NB4 (cell line): ENCODE measurements at places on chromosomes 2 and 18.

- DNase-seq: no peak
Observed at GRCh38 chr18:3623769-3624545, 174.0 kb downstream of the TGIF1 start.

GRCh38 chr2:145012214-145012670 lies 492.3 kb upstream of the ZEB2 start:
- no peak for DNase-seq

GRCh38 chr2:127140538-127140937 lies 33.6 kb upstream of the BIN1 start:
- DNase-seq: no peak

GRCh38 chr2:103346780-103347179 lies 584.9 kb downstream of the TMEM182 start:
- DNase-seq: no peak

DNA sequence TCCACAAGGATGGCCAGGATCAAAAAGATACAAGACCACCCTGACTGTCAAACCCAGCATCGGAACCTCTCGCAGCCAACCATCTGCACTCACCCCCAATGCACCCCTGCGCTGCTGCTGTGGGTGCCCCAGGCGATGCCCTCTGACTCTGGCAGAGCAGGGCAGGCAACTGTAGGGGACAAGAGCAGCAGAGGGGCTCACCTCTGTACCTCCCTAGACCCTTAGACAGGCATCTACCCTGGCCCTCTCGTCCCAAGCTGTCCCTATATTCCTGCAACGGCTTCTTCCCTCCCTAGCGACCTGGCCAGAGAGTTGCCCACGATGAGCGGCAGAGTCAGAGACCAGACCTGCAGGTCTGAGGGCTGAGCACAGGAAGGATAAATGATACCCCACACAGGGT lies 128.2 kb downstream of the HDAC4 start:
- DNase-seq: no peak

GRCh38 chr2:170143045-170143717 lies 34.8 kb upstream of the MYO3B start:
- no peak for DNase-seq

- DNase-seq: no peak
Observed at GRCh38 chr18:74951165-74951760, 257.7 kb downstream of the PTGR3 start.

GRCh38 chr18:8623549-8624106 lies 14.4 kb downstream of the RAB12 start:
- peak; percentile 34 for DNase-seq

- no peak for DNase-seq
Observed at GRCh38 chr2:25446122-25446521, 104.4 kb upstream of the DNMT3A start.

GRCh38 chr2:152565884-152566727 lies 151.2 kb downstream of the PRPF40A start:
- DNase-seq: peak; percentile 12

- no peak for DNase-seq
Observed at GRCh38 chr2:179226203-179226960, 38.2 kb downstream of the SESTD1 start.

DNA sequence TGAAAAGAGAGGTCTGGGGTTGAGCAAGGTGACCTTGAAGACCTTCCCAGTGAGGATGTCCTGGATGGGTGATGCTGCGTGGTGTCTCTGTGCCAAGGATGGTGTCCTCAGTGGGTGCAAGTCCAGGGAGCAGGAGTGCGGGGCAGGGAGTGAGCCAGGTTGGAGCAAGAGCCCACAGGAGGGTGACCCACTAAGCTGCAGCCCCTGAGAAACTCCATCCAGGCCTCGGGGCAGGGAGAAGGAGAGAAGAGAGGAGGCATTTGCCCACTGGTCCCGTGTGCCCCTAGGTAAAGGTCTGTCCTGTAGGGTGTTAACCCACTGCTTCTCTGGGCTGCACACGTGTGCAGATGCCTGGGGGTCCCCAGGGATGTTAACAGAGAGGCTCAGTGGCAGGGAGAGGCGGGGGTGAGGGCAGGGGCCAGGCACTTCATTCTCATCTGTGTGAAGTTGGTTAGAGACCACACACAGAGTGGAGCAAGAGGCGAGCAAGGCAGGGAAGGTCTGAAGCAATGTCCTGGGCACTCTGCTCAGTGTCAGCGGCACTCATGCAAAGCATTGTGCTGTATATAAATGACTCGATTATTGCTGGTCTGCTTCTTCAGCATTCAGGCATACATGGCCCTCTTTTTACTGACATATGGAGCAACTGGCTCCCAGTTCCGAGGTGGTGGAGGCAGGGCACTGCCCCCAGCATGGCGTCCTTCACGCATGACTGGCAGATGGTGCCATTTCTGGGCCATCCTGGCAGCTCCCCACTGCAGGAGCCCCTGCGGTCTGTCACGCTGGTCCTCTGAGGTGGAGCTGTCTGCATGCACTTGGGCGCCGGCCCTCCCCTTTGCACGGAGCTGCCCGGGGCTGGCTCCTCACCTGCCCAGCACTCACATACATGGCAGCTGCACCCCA lies 117.2 kb upstream of the HS6ST1 start:
- DNase-seq: peak; percentile 67

DNA sequence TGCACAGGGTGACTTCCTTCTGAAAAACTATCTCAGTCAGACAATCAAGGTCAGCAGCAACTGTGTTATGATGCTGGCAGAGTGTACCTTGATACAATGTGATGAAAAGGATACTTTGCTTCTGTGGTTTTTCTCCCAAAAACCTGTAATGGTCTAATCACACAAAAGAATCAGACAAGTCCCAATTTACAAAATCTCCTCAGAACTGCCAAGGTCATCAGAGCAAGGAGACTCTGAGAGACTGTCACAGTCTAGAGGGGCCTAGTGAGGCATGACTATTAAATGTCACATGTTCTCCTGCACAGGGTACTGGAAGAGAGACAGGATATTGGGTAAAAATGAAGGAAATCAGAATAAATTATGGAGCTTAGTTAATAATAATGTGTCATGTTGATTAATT lies 185.4 kb downstream of the ST6GAL2 start:
- no peak for DNase-seq

DNA sequence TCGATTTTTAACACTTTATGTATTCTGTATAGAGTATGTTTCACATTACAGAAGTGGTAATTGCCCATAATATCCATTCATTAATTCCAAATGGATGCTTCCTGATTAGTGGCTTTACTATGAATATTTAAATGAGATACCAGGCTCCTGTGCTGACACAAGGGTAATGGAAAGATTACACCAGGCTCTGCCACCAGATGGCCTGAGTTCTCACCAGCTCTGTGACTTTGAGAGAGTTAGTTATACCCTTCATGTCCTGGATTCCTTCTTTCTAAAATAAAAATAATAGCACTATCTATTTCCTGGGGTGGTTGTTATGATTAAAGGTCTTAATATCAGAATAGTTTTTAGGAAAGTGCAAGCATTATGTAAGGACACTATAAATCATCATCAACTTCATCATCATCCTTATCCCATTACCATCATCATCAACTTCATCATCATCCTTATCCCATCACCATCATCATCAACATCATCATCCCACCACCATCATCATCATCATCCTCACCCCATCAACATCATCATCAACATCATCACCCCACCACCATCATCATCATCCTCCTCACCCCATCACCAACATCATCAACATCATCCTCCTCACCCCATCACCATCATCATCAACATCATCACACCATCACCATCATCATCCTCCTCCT lies 151.8 kb downstream of the DNER start:
- DNase-seq: no peak

DNA sequence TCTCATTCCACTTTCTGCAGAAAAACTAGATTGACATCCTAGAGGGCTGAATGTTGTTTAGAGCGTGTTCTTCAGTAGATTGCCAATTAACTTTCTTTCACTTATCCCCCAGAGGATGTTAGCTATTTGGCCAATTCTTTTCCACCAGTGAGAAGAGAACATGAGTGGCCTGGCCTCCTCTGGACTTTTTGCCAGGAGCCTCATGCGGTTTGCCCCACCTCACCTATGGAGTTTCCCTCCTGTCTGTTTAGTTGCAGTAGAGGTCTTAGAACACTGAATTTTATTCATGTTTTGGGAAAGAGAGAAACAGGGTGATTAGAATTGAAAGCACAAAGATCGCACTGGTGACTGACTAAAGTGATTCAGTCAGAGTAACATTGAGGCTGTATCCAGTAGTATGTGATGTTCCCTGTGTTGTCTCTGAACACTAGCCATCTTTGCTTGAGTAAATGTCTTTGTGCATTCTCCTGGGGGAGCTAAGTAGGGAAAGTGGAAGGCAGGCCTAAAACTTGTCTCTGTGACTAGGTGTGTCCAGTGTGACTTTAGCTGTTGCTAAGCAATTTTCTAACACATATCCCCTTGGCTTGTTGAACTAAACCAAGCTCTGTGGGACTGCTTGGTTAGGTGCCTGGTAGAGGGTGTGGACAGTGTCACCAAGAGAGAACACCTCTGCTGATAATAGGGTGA lies 34.0 kb downstream of the UGP2 start:
- DNase-seq: no peak

DNA sequence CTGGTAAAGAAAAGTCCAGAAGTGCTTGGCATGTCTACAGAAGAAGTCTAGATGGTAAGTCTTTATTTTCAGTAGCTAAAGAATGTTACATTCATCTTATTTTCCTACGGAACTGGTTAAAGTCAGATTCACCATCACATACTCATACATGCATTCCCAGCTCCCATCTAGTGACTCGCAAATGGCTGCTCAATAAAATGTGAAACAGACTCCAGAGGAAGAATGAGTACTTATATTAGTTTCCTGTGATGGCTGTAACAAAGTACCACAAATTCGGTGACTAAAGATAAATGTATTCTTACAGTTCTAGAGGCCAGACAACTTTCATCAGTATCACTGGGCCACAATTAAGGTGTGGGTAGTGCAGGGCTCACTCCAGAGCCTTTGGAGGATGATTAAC lies 797.2 kb downstream of the SATB2 start:
- no peak for DNase-seq

DNA sequence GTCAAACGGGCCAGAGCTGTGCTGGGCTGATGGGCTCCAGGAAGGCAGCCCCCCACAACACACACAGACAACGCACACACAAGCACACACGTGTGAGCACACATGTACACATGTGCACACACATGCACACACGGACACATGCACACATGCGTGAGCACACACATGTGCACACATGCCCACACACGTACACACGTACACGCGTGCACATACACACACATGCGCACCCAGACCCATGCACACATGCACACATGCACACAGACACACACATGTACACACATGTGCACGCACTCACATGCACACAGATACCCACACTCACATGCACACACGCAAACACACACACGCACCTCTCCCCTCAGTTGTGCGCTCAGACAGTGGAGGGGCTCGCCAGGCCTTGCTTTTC lies 31.2 kb upstream of the HPCAL1 start:
- DNase-seq: no peak

DNA sequence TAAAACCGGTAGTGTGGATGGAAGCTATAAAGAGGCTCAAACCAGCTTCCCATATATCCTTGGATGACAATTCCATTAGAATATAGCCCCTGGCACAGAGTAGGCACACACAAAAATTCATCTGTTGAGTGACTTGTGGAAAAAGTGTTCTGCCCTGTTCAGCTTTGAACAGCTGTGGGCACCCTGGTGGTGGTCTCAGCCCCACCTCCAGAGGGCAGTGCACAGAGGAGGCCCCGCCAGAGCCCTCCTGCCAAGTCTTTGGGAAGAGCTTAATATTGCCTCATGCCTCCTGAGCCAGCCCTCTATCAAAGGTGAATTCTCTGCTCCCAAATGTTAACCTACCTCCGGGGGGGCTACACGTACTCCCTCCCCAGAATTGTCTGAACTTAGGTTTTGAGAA lies 30.4 kb downstream of the EPAS1 start:
- no peak for DNase-seq

DNA sequence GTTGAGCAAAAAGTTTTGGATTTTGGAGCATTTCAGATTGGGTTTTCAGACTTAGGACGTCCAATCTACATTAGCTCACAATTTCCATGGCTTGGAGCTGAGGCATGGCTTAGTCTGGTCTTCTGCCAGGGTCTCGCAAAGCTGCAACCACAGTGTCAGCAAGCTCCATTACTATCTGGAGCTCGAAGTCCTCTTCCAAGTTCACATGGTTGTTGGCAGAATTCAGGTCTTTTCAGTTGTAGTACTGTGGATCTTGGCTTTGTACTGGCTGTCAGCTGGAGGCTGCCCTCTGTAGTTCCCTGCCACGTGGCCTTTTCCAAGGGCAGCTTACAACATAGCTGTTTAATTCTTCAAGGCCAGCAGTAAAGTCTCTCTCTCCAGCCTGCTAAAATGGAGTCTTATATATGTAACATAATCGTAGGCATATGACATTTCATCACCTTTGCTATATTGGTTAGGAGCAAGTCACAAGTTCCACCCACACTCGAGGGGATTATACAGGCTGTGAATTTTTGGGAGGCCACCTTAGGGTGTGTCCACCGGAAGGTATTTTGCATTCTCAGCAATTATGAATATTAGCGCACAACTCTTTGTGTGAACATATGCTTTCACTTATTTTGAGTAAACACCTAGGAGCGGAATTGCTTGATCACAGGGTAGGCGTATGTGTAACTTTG lies 41.5 kb upstream of the EPC2 start:
- no peak for DNase-seq

DNA sequence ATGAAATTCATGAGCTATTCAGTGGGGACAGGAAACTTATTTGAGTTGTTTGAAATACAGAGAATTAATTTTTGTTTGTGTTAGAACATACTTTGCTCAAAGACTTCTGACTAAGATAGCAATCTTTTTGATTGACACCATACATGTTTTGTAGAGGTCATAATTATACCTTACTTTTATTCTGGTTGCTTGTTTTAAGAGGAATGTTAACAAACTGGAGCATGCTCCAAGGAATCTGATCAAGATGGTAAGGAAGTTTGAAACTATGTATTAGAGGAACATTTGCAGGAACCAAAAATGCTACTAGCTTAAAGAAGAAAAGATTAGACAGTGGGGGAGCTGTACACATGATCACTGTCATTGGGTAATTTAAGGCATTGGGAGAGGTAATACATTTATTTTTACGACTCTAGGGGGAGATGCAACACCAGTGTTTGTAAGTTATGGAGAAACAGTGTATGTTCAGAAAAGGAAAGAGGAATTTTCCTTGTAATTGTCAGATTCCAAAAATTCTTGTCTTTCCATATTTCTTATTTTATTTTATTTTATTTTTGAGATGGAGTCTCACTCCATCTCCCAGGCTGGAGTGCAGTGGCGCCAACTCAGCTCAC lies 8.0 kb downstream of the AGFG1 start:
- peak; percentile 66 for DNase-seq

DNA sequence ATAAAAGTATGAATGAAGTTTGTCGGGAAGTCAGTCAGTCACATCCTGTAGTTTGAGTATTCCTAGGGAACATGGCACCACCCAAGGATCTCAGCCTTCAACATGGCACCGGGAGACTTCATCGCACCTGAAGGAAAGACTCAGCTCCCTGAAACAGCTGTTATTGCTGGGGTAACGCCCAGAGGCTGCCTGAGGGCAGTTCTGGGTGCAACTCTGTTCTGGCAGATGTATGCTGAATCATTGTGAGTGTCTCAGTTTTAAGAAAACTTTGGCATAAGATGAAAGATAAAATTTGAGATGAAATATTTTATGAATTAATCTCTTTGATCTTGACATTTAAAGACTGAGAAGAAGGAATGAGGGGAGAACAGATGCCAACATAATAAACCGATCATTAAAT lies 49.9 kb upstream of the SERPINB2 start:
- no peak for DNase-seq
